ENCODE measurements at places on chromosomes 6 and 20.

GRCh38 chr20:37337208-37337991 lies 8.5 kb upstream of the SRC start:
- peak; percentile 21 for DNase-seq

GRCh38 chr6:18405477-18406293 lies 18.5 kb downstream of the RNF144B start:
- peak; percentile 90 for DNase-seq

DNA sequence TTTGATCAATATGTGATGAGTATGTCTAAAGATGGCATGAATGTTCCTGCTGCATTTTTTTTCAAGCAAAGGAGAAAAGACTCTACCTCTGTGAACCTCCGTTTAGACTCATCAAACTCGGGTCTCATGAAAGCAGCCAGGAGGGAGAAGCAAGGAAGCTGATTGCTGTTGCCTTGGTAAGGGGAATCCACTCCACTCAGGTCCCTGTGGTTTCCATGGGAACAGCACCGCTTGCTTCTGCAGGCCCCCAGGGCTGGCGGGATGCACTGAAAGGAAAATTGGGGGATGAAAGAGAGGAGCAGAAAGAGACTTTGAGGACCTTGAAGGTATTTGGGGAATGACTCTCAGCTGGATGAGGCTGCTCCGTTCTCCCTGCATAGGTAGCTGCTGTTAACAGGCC lies 249.6 kb upstream of the RIN2 start:
- DNase-seq, result no peak

DNA sequence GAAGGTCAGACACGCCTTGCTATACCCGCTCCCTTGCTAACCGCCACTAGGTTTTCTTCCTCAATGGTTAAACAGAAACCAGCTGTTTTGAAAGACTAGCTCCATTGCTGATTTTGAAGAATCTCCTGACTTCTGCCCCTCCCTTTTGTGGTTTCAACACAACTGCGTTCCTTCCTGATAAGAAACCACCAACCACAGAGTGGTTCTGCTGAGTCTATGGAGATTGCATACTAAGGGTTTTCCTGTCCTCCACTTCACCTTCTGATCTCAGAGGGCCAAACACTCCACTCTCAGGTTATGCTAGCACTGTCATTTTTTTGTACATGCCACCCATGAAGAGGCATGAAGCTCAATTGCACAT lies 207.9 kb downstream of the MYLK4 start:
- DNase-seq, result peak; percentile 94

- DNase-seq, result no peak
These were observed 559.6 kb downstream of the RFPL4B start for GRCh38 chr6:112906726-112907125.

GRCh38 chr6:20931093-20931492 lies 396.8 kb downstream of the CDKAL1 start:
- no peak for DNase-seq

DNA sequence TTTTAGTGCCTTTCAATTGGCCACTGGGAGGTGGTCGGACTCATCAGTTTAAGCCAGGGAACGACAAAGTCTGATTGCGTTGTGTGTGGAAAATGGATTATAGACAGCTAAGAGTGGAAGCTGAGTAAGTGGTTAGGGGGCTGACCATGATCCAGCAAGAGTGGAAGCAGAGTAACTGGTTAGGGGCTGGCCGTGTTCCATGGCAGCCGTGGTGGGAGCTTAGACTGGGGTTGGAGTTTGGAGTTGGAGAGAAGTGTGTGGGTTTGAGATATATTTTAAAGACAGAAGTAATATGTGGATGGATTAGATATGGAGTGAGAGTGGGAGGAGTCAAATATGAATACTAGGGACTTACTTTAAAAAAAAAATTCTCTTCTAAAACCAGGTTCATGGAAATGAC lies 41.7 kb downstream of the LRRN4 start:
- no peak for DNase-seq

DNA sequence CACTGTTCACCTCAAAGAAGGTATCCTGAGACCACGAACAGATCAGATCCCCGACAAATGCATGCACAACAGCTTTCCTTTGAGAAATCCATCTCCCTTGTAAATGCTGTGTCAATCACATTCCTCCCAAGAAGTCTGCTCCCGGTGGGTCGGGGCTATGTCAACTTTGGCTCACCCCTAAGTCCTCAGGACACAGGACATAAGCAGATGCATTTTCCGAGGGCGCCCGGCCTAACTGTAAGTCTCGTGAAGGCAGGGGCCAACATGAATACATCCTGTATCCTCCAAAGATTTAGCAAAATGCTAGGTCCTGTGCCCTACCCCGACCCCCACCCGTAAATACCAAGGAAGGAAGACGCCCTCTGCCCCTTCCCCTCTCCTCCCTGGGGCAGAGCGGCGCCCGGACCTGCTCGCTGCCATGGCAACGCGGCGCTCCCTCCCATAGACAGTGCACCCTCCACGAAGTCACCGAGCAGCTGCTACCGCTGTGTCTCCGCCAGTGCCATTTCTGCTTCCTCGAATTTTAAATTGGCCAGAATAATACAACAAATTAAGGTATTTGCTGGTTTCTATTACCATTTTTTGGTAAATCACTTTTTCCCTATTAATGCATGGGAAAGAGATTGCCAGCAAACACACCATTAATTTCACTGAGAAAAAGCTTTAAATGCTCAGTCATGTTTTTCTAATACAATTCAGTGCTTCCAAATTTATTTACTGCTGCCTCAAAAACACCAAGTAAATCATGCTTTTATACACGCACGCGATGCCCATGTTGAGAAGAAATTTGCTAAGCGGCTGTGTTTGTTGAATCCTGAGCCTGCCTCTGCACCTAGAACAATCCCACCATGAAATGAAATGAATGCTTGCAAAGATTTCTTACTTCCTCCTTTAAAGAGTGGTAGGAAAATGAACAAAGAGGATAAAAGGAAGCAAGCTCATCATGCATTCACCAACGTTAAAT lies 100.6 kb downstream of the PCSK2 start:
- DNase-seq, result no peak

DNA sequence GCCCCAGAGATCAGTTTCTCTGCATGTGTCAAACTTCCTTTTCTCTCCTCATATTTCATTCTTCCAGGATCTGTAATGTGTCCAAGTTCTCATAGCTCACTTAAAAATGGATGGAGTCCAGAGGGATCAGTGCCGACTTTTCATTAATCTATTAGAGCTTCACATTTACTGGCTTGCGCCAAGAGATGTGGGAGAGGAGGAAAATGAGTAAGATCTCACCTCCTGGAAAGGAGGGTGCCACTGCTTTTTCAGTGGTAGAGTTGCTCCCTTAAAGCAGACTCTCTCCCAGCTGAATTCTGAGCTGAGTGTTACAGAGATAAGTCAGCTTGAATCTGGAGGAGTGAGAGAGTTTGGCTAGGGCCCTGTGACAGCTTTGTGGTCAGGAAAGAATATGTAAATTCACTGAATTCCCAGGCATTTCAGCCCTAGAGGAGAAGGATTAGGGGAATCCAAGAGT lies 175.9 kb downstream of the SOX4 start:
- DNase-seq, result no peak

DNA sequence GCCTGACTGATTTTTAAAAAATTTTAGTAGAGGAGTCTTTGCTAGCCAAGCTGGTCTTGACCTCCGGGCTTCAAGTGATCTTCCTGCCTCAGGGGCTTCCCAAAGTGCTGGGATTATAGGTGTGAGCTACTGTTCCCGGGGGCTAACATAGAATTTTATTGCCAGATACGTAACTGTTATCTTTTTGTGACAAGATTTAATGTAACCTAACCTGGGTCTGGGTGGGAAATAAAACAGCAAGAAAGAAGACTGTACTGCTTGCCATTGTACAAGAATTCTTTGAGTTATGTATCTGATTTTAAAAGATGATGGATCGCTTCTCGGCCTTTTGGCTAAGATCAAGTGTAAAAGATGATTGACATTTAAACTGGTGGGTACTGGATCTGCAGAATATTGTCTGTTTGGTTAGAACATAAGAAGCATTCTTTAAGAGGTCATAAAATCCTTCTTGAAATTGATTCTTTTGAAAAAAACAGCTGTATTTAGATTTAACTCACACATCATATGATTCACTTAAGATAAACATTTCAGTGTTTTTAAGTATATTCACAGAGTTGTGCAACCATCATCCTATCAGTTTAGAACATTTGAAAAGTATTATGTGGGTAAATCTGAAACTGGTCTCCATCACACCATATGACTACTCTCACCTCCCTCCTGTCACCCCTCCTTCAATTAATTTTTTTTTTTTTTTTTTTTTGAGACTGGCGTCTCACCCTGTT lies 21.6 kb downstream of the TPX2 start:
- no peak for DNase-seq

GRCh38 chr6:33139596-33140206 lies 52.6 kb downstream of the COL11A2 start:
- no peak for DNase-seq

DNA sequence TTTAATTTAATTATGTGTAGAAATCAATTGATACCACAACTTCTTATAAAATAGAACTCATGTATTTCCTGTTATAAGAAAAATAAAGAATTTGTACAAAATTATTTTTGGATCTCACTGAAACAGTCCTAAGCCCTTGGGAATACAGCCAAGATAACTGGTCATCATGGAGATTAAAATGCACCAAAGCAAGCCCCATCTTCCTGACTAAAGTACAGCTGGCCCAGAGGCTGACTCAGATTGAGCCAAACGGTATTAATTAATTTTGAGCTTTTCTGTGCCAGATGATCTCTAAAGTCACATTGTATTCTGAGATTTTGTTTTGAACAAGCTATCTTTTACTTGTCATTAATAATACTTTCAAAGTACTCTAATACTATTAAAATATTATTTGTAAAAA lies 978.5 kb downstream of the TBC1D32 start:
- no peak for DNase-seq

DNA sequence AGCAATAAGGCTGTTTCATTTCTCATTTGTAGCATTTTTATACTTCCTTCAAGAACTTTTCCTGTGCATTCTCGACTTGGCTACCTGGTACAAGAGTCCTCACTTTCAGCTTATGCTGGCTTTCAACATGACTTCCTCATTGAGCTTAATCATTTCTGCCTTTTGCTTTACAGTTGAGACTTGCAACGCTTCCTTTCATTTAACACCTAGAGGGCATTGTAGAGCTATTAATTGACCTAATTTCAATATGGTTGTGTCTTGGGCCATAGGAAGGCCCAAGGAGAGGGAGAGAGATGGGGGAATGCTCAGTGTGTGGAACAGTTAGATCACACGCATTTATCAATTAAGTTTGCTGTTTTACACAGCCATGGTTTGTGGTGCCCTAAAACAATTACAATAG lies 37.2 kb downstream of the SLC22A2 start:
- no peak for DNase-seq

GRCh38 chr6:11098004-11098403 lies 4.4 kb downstream of the SMIM13 start:
- no peak for DNase-seq

- peak; percentile 79 for DNase-seq
These were observed 69.8 kb upstream of the FAM184A start for GRCh38 chr6:119148098-119148824.

DNA sequence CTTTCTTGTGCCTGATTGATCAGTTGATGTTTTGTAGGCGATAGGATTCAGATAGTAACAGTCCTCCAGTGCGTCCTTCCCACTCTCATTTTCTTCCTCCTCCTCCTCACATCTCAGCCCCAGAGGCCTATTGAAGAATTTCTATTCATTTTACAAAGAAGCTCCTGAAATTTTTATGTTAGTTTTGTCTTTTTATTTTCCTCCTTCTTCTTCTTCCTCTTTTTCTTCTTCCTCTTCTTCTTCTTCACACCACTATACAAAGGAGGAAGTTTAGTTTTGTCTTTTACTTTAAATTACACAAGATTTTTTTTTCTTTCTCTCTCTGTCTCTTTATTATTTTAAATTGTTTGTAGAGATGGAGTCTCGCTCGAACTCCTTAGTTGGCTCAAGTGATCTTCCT lies 19.1 kb downstream of the BTN2A1 start:
- DNase-seq, result no peak

GRCh38 chr6:134680021-134680420 lies 269.9 kb downstream of the ALDH8A1 start:
- DNase-seq, result no peak

DNA sequence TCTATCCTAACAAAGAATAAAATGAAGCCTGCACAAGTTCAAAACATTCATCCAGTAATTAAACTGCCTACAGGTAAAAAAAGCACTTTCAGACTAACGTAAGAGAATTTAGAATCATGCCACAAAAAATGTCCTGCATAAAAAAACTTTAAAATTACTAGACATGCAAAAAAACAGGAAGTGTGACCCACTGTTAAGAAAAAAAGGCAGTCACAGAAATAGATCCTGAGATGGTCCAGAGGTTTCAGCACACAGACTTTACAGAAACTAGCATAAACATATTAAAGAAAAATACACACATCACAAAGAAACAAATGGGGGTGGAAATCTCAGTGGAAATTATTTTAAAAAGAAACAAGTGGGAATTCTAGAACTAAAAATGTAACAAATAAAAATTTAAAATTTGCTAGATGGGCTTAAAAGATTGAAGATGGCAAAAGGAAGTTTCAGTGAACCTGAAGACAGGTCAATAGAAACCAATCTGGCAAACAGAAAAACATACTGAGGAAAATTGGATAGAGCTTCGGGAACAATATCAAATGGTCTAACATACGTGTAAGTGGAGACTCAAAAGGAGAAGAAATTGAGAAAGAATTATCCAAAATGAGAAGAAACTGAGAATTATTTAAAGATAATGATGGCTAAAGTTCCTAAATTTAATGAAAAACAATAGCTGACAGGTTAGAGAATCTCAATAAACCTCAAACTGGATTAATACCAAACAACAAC lies 3.4 kb upstream of the ZNF133 start:
- DNase-seq, result no peak

DNA sequence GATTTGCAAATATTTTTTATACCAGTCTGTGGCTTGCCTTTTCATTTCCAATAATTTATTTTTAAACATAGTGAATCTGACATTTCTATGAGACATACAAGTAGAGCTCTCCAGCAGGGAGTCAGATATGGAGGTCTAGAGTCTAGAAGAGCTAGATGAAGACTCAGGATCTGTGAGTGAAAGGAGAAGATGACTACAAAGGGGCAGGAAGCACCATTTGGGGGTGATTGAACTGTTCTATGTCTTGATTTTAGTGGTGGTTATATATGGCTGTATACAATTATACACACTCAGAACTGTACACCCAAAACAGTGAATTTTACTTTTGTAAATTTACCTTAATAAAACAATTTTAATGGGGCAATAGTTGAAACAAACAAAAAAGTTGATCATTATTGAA lies 127.9 kb upstream of the BACH2 start:
- DNase-seq, result no peak

- DNase-seq, result no peak
These were observed 568.2 kb downstream of the MAFB start for GRCh38 chr20:40120827-40121226.

- DNase-seq, result no peak
These were observed 10.7 kb upstream of the HDDC2 start for GRCh38 chr6:125312478-125312877.

Data from inflammatory macrophage treated with lipopolysaccharide for 1 hour (primary cell).